ENCODE measurements at places on chromosomes 6 and 20. TPM values are rescaled to one million over a fixed set of nuclear protein-coding genes. Genes with fewer than 3 reads are reported as not detected.

DNA sequence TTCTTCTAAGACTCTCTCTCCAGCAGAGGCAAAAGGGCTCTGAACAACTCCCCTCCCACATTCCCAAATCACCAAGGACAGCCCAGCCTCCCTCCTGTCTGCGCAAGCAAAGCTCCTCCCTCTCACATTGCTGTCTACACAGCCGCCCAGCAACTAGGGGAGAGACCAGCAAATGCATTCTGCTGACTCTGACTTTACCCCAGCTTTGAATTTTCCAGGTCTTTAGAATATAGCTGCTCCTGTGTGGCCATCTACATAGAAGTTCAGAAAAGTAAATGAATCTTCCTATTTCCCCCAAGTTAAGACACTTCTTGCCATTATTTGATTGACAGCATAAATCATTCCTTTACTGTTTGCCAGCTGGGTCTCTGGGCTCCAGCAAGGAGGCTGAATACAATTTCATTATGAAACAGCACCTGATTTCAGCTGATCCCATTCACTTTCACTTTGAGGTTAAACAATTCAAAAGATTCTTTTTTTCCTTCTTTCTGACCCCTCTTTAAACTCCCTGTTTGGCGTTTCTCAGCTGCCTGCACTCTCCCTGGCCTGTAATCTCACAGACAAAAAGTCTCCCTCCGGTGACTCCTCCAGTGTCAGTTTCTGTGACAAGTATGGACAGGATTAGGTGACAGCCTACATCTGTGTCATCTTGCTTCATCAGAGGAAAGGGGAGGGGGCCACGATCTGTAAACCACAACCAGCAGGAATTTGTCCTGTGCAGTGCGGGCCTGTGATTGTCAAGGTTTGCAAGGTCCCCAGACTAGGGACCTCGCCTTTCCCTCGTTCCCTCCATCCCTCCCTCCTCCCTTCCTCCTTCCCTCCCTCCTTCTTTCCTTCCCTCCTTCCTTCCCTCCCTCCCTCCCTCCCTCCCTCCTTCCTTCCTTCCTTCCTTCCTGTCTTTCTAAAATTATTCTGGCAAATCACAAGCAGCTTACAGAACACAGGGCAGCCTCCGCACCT, 205.6 kb upstream of the RIN2 start:
- no peak for DNase-seq

GRCh38 chr6:18035330-18035854, 48.0 kb upstream of the KIF13A start:
- no peak for DNase-seq

FAM210B gene
- 40.3 TPM for total RNA-seq

CST2 gene
- not detected for total RNA-seq

ERVFRD-1 gene
- 0.05 TPM for total RNA-seq

AVP gene
- not detected for total RNA-seq

KIAA1755 gene
- total RNA-seq = 18.6 TPM

HLA-G gene
- not detected for total RNA-seq

Measured in posterior vena cava (tissue), 2 donors.